Thymus (tissue), 14 donors: ENCODE measurements at places on chromosomes 2 and 18.
A peak's percentile ranks its signal among the peaks of the same experiment; 100 is the strongest.

GRCh38 chr2:24238158-24238557, 63.3 kb downstream of the FAM228A start:
- no peak for DNase-seq

DNA sequence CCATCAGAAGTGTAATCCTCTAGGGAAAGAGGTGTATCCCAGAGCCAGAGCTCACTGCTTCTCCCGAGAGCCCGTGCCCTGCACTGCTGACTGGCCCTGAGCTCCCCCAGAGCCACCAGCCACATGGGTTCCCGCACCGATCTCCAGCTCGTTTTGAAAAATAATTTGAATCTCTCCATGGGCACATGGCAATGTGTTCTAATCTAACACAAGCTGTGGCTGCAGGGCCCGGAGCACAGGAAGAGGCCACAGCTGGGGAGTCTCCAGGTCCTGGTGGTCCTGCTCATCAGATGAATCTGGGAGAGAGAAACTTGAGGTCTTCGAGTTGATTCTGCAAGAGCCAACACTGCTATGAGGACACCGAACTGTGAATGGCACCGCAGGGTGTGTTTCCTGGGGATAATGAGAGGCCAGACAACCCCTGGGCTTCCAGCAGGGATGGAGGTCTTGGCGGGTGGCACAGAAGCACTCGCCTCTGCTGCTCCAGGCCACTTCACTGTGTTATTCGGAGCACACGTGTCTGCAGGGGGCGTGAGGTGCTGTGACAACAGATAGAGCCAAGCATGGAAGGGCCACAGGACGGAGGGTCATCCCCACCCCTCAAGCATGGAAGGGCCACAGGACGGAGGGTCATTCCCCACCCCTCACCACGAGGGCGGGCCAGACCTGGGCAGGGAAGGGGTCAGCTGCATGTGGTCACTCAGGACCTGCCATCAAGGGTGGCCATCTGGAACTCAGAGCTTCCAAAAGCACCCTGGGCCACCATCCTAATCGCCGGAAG, 196.8 kb downstream of the NDUFA10 start:
- DNase-seq, result no peak

- DNase-seq, result no peak
These were observed 103.9 kb upstream of the GULP1 start for GRCh38 chr2:188187726-188188125.

- no peak for DNase-seq
These were observed 3.0 kb downstream of the DHRS9 start for GRCh38 chr2:169072163-169072925.

GRCh38 chr2:212854116-212854515, 297.3 kb downstream of the IKZF2 start:
- DNase-seq, result no peak

DNA sequence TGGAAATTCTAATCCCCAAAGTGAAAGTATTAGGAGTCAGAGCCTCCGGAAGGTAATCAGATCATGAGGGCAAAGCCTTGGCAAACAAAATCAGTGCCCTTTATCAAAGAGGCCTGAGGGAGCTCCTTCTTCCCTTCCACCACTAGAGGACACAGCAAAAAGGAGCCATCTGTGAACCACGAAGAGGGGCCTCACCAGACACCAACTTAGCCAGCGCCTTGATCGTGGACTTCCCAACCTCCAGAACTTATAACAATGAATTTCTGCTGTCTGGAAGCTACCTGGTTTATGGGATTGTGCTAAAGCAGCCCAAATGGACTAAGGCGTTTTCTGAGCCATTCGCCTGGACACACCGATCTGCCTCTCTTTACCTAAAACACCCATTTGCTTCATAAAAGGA, 133.1 kb downstream of the EIPR1 start:
- DNase-seq, result no peak

GRCh38 chr18:26443853-26444252, 104.5 kb downstream of the KCTD1 start:
- DNase-seq, result no peak

GRCh38 chr18:62982600-62983251, 267.4 kb downstream of the PHLPP1 start:
- DNase-seq, result peak; percentile 82
